ENCODE measurements at places on chromosomes 4 and X.
A peak's percentile ranks its signal among the peaks of the same experiment; 100 is the strongest.

DNA sequence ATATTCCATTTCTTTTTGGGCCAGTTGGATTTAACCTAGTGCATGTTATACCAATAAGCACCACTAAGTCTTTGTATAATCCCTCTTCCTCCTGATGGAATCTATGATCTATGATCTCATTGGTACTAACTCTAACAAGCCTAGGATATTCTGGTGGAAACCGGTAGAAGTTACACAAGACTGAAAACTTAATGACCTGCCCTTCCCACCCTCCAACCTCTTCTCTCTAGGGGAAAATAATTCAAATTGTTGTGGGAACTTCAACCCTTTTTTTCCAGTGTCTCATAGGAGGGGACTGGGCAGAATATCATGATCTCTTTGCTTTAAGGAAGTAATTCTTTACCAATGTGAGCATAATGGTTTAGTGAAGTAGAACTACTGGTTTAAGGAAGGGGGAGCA, 289.5 kb upstream of the BOD1L1 start:
- DNase-seq, result no peak

DNA sequence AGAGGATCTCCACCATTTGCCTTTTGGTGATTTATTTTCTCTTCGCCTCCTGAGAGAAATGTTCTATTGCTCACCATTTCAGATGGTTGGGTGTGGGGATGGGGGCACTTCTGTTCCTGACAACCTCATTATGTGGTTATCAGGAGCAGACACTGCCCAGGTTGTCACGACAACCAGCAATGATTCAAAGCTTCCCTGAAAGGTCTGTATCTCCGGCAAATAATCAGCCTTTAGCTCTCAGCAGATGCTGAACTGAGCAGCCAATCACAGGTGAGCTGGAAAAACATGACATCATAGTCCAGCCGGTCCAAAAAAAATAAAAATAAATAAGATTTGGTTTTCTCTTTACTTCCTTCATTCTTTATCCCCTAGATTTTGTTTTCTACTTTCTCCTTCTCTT, 5.5 kb upstream of the PAK3 start:
- DNase-seq, result no peak

GRCh38 chr4:112858751-112859150, 190.7 kb upstream of the ANK2 start:
- no peak for DNase-seq

GRCh38 chr4:106624671-106625070, 256.1 kb upstream of the GIMD1 start:
- DNase-seq, result no peak

GRCh38 chr4:76883147-76883546, 14.8 kb downstream of the SOWAHB start:
- no peak for DNase-seq

- DNase-seq, result no peak
These were observed 815 bp downstream of the FAM53A start for GRCh38 chr4:1683261-1683735.

- DNase-seq, result no peak
These were observed 81.9 kb downstream of the HMGB2 start for GRCh38 chr4:173252024-173252935.

- DNase-seq, result no peak
These were observed 882.9 kb downstream of the RPA4 start for GRCh38 chrX:97766501-97767095.

- DNase-seq, result no peak
These were observed 411.4 kb downstream of the GPAT3 start for GRCh38 chr4:83947125-83947829.

DNA sequence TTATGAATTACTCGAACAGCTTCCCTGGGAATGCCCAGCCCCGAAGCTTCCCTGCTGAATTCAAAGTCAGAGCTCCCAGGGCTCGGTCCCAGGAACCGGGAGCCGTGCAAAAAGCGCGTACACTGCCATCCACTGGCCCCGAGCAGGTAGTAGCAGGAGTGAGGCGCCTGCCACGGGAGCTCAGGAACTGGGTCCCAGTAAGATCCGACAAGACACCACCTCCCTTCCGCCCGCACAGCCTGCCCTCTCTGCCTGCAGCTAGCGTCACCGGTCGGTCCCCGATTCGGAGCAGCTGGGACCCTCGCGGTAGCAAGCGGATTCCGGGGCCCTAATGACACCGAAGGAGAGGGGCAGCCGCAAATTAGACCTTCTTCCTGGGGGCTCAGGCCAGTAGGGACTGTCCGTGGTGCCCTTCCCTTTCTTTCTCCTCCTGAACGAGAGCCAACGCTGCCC, 1.2 kb downstream of the CORIN start:
- DNase-seq, result peak; percentile 81

DNA sequence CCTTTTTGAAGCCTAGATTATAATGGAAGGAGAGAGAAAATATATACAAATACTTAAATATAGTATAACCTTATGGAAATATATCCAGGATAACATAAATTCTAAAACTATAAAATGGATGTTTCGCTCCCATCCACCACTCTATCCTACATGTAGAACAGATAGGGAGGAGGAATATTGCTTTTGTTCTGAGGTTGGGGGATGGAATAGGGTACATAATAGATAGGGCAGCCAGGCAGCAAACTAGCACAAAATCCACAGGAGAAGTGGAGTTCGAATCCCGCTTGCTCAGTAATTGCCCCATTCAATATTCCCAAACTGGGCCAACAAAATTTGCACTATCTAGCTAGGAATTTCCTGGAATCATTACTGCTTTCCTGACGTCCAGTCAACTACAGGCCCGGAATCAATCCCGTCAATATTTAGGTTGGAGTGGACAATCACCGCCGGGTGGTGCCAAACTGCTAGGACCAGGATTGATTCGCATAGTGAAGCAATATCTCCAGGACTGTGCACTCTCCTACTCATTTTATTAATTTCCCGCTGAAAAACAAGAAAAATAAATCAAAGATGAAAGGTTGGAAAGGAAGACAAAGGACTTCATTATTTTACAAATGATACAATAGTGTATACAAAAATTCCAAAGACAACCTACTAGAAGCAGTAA, 40.4 kb upstream of the PAPSS1 start:
- DNase-seq, result no peak

GRCh38 chrX:120087289-120088017, 10.0 kb upstream of the RHOXF2B start:
- no peak for DNase-seq

GRCh38 chrX:54799046-54799445, 991 bp upstream of the ITIH6 start:
- DNase-seq, result no peak

DNA sequence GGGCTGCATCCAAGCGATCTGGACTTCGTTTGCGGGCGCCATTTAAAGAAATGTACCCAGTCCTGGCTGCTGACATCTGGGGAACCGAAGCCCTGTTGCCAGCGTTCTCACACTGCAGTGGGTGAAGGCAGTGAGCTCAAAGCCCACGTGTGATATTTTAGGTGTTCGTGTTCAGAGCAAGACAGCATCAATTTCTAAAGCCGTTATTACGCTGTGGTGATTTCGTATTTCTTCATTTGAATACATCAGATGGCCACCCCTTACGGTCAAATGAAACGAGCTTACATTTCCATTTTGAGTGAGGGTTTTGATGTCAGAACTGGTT, 376 bp upstream of the C4orf36 start:
- no peak for DNase-seq

DNA sequence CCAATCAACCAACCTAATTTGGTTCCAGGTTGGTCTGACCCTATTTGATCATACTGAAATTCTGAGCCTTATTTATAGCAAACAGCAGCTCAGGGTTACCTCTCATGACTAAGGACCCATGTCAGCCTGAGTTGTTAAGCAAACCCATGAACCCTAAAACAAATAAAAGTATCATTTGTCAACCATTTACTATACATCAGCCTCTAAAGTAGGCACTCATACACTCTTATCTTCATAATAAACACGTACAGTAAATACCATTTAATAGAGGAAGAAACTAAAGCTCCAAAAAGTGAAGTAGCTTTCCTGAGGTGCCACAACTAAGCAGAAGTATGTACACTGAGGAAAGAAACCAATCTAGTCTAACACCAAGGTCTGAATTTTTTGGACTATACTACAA, 25.2 kb downstream of the MANBA start:
- DNase-seq, result no peak

DNA sequence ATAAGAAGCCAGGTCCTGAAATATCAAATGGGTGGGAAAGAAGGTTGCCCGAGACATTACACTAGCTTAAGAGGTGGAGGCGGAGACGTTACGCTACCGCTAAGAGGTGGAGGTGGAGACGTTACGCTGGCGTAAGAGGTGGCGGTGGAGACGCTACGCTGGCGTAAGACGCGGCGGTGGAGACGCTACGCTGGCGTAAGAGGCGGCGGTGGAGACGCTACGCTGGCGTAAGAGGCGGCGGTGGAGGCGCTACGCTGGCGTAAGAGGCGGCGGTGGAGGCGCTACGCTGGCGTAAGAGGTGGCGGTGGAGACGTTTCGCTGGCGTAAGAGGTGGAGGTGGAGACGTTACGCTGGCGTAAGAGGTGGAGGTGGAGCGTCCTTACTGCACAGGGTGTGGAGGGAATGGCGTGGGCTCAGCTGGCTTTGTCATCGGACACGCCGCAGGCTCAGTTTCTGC, 12.8 kb downstream of the CYP4V2 start:
- peak; percentile 90 for DNase-seq

DNA sequence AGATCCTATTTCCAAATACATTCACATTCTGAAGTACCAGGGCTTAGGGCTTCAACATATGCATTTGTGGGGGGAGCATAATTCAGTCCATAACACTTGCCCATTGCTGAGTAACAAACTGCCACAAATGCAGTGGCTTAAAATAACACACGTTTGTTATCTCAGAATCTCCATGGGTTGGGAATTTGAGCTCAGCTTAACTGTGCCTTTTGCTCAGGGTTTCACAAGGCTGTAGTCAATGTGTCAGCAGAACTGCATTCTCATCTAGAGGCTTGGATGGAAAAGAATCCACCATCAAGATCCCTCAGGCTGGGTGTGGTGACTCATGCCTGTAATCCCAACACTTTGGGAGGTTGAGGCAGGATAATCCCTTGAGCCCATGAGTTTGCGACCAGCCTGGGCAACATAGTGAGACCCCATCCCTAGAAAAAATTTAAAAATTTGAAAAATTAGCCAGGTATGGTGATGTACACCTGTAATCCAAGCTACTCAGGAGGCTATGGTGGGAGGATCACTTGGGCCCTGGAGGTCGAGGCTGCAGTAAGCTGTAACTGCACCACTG, 25.8 kb upstream of the TBL1X start:
- no peak for DNase-seq

DNA sequence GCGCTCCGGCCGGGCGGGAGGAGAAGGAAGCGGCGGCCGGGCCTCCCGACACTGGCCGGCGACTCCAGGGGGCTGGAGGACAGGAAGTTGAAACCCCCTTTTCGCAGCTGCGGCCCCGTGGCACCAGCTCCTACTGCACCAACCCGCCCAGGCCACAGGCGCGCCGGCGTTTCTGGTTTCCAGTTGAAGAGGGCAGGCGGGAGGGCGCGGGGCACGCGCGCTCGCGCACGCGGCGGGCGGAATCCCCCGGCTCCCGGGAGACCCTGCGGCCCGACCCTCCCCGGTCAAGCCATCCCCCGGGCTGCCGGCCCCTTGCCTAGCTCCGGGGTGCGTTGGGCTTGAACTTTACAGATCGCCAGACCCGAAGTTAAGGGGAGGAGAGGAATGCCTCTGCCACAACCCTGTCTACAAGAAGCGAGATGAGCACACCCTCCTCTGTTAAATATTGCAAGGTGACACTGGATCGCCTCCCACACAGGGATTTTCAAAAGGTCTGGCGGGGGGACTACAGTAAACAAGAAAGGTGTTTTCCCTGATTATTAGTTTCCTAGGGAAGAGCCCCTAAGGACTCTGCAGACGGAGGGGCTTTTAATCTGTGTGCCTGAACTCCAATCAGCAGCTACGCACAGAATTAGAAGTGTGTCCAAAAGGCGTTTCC, 1.4 kb downstream of the ELOVL6 start:
- peak; percentile 85 for DNase-seq

DNA sequence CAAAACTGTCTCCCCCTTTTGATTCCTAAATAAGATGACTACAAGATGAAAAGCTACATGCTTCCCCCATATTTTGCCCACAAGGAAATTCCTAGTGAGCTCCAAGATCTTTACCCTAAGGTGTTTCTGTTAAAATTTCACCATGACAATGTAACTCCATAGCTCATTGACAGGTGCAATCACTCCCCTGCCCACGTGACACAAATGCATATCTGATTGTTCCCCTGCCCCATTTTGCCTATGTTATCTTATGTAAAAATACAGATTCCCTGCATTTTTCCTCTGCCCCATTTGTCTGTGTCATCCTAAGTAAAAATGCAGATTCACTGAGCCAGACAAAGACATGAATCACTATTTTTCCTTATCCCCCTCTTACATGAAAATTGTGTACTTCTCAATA, 66.7 kb downstream of the GPRASP3 start:
- no peak for DNase-seq

- no peak for DNase-seq
These were observed at the start of gene CXCL10 for GRCh38 chr4:76023389-76023788. TSS of gene CXCL10 (minus strand) at chr4:76023497. CDS start at chr4:76023431, 66 bp downstream.

DNA sequence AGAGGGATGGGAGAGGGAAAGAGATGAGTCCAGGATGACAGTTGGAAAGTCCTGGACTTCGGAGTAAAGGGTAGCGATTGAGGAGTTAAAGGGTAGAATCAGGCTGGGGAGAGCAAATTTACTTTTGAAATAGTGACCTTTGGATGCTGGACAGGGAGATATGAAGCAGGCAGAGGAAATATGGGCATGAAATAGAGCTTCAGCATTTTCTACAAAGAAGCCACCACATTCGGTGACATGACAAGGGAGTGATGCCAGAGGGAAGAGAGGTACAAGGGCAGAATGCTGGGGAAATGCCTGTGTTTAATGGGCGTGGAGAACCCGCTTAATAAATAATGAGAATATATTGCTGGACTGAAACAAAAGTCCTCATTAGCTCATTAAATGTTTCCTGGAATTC, 92.7 kb downstream of the TBL1X start:
- no peak for DNase-seq

DNA sequence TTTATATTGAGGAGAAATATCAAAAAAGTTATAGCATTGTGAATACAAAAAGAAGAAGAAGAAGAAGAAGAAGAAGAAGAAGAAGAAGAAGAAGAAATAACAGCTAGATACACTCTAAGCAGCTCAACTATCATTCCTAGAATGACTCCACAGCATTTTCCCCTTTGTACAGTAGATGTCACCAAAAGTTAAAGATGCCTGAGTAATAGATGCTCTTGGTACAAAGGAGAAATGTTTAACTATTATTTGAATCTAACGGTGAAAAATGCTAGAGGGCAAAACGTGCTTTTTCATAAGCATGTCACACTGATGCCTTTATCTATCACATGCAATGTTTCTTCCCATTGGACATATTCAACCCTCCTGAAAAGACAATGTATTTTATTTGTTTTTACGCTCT, 178.4 kb upstream of the GPRIN3 start:
- no peak for DNase-seq

DNA sequence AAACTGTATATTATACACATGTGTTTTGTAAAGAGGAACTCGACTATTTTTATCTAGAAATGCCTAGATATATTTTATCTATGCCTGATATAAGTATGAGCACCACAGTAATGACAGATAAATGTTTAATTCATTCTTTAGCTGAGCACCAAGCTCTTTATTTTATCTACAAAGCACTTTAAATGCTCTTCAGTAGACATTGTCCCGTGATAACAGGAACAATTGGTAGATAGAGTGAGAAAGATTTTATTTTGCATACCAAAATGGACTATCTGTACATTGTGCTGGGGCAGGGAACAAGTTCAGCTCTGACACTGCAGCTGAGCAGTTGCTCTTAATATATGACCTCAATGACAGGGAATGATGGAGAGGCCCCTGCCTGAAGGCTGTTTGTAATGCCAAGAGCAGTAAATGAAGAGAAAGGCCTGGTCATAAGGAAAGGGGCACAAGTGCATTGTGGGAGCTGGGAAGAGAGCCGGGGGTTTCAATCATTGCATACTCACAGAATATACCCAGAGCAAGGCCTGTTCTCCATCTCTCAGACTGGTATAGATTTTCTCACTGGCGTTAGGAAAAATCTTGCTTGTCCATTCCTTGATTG, 57.3 kb downstream of the SEPTIN11 start:
- DNase-seq, result no peak

Data from activated effector memory CD4-positive, alpha-beta T cell treated with anti-CD3 and anti-CD28 coated beads, Interleukin-2, amount 50 U/mL, for 16 hours (primary cell).